Esophagus squamous epithelium (tissue), 5 donors: ENCODE measurements at places on chromosomes 1 and 21.

GRCh38 chr1:97943354-97943753 lies 22.5 kb upstream of the DPYD start:
- no peak for DNase-seq

DNA sequence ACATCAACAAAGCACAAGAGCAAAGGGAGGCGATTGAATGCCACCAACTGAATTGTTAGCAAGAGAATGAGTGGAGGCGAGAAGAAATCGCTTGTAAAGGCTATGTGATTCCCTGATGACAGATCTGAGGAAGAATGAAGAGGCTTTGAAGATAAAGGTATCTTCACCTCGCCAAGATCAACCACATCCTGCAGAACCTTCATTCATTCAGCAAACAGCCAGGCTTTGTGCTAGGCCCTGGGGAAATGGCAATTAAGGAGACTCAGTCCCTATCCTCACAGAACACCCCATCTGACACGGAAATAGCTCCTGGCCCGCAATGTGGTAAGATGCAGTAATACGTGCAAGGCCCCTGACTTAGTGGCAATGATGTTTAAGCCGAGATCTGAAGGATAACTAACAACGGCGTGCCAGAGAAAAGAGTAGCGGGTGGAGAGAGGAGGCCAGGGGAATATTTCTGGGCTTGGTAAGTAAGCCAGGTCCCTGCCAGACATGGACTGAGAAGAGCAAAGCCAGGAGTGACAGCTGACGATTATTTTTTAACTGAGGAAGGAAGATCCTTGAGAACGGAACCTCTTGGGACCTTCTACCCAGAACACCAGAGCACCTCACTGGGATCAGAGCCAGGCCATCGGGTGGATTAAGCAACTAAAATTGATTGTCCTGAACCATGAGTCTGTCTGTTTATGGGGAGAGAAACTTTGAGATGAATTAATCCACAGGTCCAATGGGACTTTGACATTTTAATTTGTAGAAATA lies 4.6 kb upstream of the VSIG8 start:
- DNase-seq, result no peak

- DNase-seq, result no peak
Measured at GRCh38 chr1:6794164-6794563, 8.9 kb downstream of the CAMTA1 start.

DNA sequence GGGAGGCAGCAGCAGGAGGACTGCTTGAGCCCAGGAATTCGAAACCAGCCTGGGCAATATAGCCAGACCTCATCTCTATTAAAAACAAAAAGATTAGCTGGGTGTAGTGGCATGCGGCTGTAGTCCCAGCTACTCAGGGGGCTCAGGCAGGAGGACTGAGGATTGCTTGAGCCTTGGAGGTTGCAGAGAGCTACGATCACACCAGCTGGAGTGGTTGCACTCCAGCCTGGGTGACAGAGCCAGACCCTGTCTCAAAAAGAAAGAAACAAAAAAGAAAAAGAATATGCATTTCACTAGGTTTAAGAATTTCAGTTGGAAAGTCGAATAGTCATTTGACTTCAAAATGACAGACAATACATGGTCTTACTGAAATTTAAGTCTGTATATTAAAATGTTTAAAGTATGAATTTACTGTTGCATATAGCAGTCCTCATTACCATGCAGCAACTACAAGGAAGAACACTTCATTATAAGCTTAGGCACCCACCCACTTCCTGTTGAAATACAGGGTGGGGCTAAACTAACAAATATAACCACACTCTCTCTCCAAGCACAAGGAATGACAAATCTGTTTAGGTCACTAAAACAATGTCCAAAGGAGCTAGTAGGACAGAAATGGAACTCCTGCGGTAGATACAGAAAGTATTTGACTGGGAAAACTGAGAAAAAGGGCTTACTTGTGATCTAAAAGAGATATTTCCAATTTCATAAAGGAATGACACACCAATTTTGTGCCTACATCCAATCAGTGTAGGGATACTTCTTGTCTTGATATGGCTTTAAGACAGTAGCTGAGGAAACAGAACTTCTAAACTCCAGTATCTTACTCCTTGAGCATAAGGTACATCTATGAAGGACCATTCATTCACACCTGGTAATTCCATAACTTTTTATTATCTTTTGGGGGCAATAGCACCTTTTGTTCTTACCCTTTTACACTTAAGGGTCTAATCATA lies 44.1 kb downstream of the GPR3 start:
- no peak for DNase-seq

- no peak for DNase-seq
Measured at GRCh38 chr1:33548721-33549120, 76.3 kb downstream of the ZSCAN20 start.

DNA sequence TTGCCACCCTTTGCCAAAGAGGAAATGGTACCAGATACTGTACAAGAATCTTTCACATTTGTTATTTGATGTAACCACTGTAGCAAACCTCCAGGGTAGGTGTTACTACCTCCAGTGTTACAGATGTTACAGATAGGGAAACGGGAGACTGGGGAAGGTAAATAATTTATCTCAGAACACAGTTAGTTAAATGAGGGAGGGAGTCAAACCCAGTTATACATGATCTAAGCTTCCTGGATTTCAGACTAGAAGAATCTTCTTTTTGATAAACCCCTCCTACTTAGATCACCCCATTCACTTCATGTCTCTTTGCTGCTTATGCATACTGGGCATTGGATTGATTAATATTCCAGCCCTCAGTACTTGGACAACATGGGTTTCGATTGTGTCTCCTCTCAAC lies 276.4 kb downstream of the HHAT start:
- DNase-seq, result no peak

- no peak for DNase-seq
Measured at GRCh38 chr1:165632491-165632890, 1.5 kb downstream of the MGST3 start.

GRCh38 chr1:208921259-208921658 lies 662.3 kb upstream of the CAMK1G start:
- no peak for DNase-seq

DNA sequence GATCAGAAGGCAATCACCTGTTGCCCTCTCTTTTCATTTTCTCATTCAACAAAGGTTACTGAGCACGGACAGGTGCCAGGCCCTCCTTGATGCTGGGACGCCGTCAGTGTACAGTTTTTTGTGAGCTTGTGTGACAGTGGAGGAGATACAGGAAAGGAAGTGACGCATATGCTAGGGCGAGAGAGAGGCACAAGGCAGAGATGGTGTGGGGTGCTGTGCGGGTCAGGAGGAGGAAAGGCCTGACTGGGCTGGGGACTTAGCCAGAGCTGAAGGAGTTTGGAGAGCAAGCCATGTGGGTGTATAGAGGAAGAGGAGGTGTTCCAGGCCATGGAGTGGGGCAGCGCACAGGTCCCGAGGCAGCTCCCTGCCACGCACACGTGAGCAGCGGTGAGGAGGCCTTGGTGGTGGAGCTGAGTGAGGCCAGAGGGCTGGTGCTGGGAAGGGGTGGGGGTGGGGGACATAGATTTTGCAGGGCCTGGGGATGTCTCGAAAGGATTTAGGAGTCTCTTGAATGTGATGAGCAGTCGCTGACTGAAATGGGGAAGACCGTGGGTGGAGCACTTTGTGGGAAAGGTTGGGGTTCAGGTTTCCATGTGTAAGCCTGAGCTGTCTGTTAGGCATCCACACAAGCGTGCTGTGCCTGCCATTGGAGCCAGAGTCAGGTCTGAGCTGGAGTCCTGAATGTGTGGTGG lies 46.0 kb downstream of the TRAPPC10 start:
- DNase-seq, result no peak
